ENCODE measurements at places on chromosomes 3 and 15.

- DNase-seq = no peak
Observed at GRCh38 chr3:165903885-165904630, 66.8 kb upstream of the BCHE start.

DNA sequence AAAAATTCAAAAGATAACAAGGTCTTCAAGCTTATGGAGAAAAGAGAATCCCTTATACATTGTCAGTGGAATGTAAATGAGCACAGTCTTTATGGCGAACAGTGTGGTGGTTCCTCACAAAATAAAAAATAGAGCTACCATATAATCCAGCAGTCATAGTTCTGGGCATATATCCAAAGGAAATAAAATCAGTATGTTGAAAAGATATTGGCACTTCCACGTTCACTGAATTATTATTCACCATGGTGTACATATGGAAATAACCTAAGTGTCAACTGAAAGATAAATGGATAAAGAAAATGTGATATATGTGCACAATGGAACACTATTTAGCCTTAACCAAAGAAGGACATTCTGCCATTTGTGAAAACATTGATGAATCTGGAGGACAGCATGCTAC lies 1161.2 kb downstream of the ROBO2 start:
- DNase-seq = no peak

GRCh38 chr3:71614426-71614825 lies 30.9 kb upstream of the FOXP1 start:
- DNase-seq = peak; percentile 34

GRCh38 chr3:113844622-113845222 lies 6.1 kb downstream of the GRAMD1C start:
- peak; percentile 41 for DNase-seq

Measured in NCI-H526 (cell line).